ENCODE measurements at places on chromosomes 7 and 10.

DNA sequence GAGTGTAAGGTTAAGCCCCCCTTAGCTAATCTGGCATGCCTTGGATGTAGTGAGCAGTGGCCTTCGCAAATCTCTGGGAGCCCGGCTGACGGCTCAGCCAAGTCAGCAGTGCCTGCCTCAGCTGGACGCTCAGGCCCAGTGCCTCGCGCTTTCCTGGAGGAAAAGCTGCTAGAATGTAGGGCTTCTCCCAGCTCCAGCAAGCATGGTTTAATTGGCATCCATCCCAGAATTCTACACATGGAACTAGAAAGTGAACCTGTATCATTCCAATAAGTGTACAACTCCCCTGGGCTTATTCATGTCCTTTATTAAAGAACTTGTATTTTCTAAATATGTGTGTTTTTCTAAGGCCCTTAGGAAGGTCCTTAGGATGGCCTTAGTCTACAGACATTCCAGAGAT, 287.8 kb upstream of the SHH start:
- DNase-seq, result no peak

DNA sequence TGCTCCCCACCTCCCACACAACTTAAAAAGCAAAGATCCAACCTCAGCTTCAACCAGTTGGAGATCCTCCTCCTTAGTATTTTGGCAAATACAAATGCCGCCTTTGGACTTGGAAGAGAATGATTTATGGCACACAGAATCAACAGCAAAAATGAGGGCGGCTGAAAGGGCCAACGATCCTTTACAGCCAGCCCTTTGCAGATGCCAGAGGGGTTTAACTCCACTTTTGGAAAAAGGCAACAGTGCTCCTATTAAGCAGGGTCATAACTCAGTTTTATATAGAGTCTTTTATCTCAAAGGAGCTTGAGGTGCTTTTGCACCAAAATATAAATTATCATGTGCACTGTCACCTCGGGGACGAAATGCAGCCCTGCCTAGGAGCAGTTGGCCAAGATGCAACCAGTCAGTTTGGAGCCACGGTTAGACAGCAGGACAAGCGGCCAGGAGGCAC, 56.7 kb upstream of the JCAD start:
- DNase-seq, result no peak

DNA sequence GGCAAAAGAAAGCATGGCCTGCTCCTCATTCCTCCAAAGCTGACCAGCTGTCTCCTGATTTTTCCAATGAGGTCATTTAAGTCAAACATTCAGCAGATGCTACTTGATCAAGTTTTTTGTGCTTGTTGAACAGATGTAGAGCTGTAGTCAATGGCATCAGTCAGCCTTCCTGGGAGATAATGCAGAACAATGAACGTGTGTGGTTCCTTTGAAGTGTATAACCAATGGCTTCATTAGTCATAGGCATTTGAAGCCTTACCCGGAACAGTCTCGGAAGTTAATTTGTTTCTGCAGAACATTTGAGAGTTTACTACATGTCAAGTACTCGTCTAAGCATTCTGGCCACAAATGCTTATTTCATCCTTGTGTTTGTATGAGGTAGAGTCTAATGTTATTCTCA, 227.1 kb downstream of the ADRA2A start:
- DNase-seq, result no peak

GRCh38 chr7:153090764-153091163, 331.2 kb downstream of the ACTR3B start:
- no peak for DNase-seq

- DNase-seq, result no peak
These were observed 116.4 kb upstream of the KLF6 start for GRCh38 chr10:3901370-3901769.

- no peak for DNase-seq
These were observed 18.0 kb downstream of the C10orf105 start for GRCh38 chr10:71701496-71702132.

DNA sequence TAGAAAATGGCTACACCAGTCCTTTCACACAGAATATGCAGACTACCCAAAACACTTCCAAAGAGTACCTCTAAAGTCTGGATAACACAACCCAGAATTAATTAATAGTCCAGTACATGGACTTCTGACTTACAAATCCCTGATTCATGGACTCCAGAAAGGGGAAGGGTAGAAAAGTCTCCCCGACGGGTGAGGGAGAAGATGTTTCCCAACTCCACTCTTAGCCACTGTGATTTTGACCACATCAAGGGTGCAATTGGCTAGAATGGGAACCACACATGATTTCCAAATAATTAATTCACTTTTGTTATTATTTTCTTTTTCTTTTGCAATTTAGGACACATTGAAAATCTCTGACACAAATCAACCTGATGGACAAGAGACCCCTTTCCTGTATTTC, 1.4 kb downstream of the TMEM130 start:
- DNase-seq, result no peak

- DNase-seq, result no peak
These were observed 537 bp upstream of the MRPS24 start for GRCh38 chr7:43869867-43870240.

- no peak for DNase-seq
These were observed 461.9 kb downstream of the KCNMA1 start for GRCh38 chr10:77175631-77176222.

DNA sequence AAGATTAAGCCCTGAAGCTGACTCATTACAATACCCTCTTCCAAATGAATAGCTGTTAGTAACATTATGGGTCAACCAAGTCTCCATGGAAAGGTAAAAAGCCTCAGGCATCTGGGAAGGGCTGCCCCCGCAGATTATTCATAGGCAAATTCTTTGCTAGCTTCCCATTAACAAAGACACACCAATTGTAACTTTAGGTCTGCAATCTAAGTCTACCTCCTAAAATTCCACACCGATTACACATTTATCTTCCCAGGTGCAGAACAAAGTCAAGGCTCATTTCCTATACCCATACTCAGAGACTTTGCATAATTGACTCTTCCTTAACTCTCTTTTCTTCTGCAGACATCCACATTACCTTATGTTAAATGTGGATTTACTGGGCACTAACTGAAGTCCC, 826.3 kb upstream of the MBL2 start:
- no peak for DNase-seq

DNA sequence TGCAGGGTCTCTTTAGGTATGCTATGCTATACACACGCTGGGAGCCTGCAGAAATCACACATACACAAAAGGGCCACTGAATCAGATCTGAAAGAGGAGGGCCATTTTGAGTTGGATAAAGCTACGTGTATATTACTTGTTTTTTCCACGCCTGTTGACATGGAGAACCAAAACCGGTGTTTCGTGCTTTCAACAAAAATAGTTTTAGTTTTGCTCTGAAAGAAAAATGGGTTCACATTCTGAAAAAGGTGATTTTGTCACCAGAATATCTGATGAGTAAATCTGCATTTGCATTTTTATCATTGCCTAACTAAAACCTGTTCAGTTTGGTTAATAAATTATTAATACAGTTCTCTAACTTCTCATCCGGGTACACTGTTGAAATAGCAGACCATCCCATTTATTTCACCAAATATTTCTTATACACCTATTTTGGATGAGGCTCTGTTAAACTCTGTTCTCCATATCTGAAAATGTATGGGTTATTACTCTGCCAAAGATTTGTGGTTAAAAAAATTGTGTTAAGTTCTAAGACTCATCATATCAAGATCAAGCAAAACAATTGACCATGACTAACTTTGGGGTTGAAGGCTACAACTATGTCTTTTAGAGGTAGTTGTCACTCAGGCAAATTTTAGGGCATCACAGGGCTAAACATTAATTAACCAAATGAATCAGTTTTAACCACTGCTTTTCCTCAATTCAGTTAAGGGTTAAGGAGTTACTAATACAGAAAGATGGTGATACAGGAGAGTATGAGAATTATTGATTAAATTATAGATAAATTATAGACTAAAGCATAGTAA, 101.2 kb upstream of the RPA3 start:
- no peak for DNase-seq

- DNase-seq, result no peak
These were observed 2.6 kb upstream of the CAMK2B start for GRCh38 chr7:44327981-44328380.

GRCh38 chr10:125620401-125620800, 62.6 kb downstream of the TEX36 start:
- no peak for DNase-seq

GRCh38 chr7:44377134-44377463, 51.7 kb upstream of the CAMK2B start:
- no peak for DNase-seq

- DNase-seq, result no peak
These were observed 11.5 kb downstream of the VIM start for GRCh38 chr10:17239345-17240085.

- peak; percentile 13 for DNase-seq
These were observed 372.5 kb downstream of the SDK1 start for GRCh38 chr7:3673524-3673923.

DNA sequence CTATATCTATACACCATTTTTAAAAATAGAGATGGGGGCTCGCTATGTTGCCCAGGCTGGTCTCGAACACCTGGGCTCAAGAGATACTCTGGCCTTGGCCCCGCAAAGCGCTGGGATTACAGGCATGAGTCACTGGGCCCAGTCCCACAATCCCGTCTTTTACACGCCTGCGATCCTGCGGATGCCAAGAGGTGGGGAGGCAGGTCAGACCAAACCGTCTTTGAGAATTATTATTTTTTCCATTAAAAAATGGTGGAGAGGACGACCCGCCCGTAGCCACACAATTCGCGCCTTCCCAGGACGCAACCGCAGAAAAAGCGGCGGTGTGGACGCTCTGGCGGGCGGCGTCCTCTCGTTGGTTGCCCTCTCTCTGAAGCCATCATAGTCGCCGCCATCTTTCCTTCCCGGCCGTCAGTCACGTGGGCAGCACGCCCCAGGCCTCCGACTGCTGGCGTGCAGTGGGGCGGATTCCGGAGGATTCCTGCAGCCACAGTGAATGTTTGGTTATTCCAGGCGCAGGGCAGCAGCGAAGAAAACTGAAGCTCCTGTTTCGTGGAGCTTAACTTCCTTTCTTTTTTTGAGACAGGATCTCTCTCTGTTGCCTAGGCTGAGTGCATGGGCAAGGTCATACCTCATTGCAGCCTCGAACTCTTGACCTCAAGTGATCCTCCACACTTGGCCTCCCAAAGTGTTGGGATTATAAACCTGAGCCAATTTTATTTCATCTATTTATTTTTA, 9.9 kb upstream of the EPHB4 start:
- DNase-seq, result peak; percentile 47

DNA sequence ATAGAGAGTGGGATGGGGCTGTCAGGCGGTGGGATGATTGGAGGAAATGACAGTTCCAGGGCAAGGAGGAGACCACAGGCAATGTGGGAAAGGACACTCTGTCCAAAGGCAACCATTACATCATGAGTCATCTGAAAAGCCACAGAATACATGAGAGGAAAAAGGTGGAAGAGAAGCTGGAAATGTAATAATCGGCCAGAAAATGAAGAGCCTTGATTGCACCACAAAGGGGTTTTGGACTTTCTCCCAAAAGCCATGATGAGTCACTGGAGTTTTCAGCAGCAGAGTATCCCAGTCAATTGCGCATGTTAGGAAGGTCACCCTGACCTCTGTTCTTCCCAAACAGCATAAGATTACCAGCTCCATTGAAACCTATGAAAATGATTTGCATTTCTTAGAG, 222.0 kb downstream of the LHFPL3 start:
- no peak for DNase-seq

- DNase-seq, result no peak
These were observed 51.4 kb upstream of the FAM20C start for GRCh38 chr7:140996-141395.

GRCh38 chr10:127851661-127852194, 41.0 kb downstream of the CLRN3 start:
- no peak for DNase-seq

GRCh38 chr10:44399659-44400451, 15.0 kb upstream of the CXCL12 start:
- no peak for DNase-seq

DNA sequence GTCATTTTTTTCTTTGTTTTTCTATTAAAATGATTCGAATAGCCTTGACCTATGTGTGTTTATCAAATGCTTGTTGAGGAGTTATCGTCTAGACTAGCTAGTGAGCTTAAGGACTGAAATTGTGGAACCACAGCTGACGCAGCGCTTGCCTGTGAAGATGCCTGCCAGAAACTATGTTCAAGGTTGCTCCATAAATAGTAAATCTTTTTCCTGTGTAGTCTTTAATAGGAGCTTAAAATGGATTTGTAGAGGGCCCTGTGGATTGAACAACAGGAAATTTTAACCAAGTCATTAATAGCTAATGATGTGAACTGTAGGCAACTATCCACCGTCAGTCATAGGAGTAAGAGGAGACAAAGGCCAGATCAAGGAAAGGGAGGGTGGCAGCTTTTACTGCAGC, 145.1 kb downstream of the GNAI1 start:
- no peak for DNase-seq

- no peak for DNase-seq
These were observed 6.9 kb upstream of the GSTO2 start for GRCh38 chr10:104262055-104262454.

- no peak for DNase-seq
These were observed 20.9 kb upstream of the GOLGA7B start for GRCh38 chr10:97828721-97829120.

- no peak for DNase-seq
These were observed 201.5 kb upstream of the FZD1 start for GRCh38 chr7:91062713-91063112.

DNA sequence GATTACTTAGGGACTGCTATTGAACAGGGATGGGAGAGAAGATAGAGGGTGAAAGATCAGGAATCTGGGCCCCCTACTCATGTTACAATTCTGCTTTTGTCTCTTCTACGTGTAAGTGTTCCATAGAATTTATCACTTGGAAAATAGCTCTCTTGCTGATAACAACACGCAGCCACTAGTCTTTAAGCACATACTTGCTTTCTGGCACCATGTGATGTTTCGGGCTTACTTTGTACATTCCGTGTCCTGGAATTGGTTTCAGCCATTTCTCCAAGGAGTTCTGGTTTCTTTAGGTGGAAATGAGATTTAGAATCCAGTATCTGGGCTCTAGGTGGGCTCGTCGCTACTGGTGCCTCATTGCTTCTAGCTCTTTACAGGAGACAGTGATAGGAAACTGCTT, 59.7 kb downstream of the TFAM start:
- DNase-seq, result no peak

DNA sequence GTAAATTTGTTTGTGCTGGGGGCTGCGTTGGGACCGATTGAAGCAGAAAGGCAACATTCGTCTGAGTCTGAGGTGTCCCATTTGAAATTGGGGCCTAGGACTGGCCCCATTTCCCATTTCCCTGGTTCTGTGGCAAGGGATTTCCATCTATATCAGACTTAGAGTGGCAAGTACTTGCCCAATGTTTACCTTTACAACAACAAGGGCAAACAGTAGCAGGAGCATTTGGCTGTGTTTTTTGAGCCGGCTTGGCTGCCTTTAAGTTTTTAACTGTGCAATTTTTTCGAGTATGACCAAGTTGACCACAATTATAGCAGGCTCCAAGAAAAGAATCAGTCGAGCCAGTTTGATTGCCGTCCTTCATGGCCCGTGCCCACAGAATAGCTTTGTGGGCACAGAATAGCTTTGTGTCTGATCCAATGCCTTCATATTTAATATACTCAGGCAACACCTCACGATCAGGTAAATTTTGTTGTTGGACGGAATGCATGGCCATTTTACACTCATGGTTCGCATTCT, 4.7 kb upstream of the CYP17A1 start:
- no peak for DNase-seq

- DNase-seq, result no peak
These were observed 888.4 kb upstream of the PHF14 start for GRCh38 chr7:10085231-10085630.
